Hypothalamus (tissue), 51 donors: ENCODE measurements at places on chromosomes 2 and 18.

DNA sequence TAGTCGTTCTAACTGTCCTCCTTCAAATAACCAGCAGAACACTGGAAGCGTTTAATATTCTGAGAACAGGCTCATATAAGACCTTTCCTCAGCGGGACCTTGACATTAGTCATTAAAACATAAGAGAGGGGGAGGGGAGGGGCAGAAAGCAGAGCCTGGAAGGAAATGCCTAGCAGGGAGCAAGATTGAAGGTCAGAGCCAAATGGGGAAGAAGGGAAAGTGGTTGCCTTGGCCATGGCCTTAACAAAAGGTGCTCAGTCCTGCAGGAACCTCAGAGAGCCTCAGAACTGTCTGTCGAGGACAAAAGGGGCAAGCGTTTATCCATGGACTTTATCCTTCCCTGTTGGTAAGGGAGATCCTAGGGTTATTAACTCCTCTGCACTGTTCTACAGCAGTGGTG is 856 bp upstream of the PLA2R1 start:
- DNase-seq = no peak

DNA sequence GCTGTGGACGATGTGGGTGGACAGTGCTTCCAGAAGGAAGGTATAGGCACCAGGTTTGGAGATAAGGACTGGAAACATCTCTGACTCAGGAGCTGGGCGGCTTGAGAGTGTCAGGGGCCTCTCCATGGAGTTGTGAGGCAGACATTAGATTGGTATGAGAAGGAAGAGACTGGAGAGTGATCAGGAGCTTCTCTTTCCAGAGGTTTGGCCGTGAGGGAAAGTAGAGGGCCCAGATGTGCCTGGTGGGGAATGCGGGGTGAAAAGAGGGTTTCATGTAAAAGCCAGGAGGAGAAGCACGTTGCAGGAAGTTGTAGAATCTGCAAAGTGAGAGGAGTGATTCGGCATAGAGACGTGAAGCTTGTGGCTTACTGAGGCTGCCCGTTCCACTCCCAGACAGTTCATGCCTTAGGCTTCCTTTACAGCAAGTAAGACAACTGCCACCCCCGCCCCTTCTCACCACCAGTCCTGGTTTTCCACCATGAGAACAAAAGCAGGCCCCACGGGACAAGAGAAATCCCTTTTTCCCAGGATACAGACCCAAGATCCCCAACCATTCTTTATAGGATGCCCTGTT is 166.3 kb upstream of the HDAC4 start:
- DNase-seq = no peak

DNA sequence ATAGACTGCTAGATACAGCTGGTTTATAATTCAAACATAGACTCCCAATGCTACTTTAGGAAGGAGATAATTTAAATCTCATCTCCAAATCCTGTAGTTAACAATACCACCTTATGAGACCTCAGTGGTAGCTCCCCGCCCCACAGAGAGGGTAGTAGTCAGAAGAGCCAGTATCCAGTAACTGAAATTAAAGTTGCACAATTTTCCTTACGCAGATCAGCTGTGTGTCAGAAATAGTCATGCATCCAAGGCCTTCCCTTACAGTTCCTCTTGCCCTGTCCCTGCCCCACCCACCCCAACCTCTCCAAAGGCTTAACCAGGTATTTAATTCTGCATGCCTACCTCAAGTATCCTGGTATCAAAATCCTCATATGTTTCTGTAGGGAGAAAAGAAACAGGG is 15.5 kb downstream of the MRPS5 start:
- DNase-seq = no peak

DNA sequence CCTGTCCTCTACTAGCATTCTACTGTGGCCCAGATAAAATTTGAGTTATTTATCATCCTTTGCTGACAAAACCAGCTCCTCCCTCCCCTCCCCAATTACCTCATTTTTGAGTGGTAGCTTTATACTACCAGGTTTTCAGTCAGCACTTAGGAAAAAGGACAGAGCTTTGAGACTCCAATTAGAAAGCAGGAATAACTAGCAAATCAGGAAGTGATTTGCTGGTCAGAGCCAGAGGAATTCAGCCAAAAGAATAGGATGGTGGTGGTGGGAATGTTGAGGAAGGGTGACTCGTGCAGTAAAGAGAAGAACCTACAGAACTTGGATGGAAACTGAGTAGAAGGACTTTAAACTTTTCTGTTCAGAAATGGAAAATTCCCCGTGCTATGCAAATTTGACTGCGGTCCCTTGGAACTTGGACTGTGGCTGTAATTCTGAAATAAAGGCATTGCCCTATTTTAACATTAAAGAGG is 3.7 kb downstream of the MYL12B start:
- no peak for DNase-seq

GRCh38 chr2:191441496-191442214 is 196.5 kb downstream of the MYO1B start:
- no peak for DNase-seq

- DNase-seq = no peak
These were observed 581.1 kb upstream of the LRATD1 start for GRCh38 chr2:14051401-14051800.

DNA sequence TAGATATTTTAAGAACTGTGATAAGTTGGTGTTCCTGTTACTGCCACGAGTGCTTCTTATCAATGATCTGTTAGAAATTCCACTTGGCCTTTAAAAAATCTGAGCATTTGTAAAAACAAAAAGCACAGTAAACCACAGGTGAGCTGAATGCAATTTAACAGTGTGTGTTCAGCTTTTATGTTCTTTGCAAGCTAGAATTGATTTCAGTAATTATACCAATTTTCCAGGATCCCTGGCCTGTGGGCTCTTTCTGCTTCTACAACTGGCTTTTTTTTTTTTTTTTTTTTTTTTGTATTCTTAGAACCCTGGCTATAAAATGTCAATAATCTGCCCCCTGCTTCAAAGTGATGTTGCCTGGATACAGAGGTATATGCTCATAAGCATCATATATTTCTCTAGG is 548.5 kb upstream of the SLC8A1 start:
- no peak for DNase-seq

GRCh38 chr2:26978061-26978596 is 7.7 kb downstream of the MAPRE3 start:
- DNase-seq = no peak

DNA sequence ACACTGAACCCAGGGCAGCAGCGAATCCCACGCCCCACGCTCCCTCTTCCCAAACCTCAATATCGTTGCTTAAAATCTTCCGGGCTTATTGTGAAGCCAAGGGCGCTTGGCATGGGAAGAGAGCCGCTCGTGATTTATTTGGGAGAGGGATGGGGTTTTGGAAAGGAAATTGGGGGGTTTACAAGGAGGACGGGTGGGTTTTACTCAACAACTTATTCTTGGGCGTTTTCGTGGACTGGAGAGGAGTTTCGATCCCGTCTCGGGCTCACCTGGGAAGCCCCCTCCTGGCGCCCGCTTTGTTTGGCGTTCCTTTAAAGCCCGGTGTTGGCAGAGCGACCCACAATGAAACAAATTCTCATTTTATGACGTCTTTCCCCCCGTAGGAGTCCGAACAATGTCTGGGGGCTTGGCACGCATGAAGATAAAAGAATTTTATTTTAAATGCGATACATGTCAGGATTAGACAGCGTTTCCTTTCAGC is 135.3 kb downstream of the INSIG2 start:
- no peak for DNase-seq

DNA sequence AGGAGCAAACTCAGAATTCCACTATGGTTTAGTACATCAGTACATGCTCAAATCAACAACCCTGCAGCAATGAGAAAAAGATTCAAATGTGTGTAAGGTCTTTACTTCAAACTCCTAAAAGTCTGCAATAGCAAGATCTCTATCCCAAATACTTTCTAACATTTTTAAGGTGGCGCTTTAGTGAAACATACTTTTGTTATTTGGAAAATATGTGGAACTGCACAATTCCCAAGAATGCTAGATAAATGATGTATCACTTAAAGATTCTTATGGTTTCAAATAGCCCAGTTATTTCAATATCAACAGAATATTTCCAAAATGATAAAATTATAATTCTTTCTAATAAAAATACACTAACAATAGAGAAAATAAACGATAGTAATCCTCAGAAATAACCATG is 227.6 kb upstream of the SMAD7 start:
- DNase-seq = no peak

- no peak for DNase-seq
These were observed 193.8 kb downstream of the NRP2 start for GRCh38 chr2:205876127-205876526.

DNA sequence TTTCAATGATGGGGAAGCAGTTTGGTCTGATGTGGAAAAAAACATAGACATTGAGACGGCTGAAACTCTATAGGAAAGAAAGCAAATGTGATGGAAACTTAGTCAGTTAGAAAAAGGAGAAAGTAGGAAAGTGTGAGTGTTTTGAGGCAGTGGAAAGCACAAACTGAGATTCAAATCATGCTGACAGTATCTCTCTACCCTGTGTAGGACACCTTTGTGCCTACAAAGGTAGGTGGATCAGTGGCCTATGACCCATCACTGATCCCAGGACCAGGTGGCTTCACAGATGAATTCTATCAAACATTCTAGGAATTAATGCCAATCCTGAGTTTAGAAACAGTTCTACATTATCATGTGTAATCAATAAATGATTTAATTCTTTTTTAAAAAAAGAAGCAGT is 57.1 kb downstream of the CD226 start:
- DNase-seq = no peak

DNA sequence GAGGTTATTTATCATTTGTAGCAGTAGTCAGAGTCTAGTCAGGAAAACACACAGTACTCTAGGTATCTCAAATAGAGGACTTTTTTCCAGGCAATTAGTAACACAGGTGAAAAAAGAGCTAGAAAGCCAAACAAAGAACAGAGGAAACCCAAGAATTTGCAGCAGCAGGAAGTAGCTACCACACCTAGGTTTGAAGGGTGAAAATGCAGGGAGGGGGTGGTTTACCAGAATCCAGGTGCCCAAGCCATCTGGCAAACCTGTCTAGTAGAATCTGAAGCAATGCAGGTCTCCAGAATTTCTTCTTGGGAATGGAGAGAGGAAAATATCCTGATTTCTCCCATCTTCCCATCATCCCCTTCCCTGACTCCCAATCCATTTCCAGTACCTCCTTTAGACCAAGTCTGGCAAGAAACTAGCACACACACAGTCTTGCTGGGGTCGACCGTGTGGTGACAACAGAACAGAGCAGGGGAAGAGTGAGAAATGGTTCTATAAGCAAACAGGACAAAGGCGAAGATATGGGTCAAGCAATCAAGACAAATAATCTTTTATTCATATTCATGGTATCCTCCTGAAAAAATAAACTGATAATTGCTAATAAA is 231.9 kb upstream of the MMADHC start:
- DNase-seq = no peak

GRCh38 chr2:37670378-37671008 is 949 bp downstream of the CDC42EP3 start:
- DNase-seq = no peak

DNA sequence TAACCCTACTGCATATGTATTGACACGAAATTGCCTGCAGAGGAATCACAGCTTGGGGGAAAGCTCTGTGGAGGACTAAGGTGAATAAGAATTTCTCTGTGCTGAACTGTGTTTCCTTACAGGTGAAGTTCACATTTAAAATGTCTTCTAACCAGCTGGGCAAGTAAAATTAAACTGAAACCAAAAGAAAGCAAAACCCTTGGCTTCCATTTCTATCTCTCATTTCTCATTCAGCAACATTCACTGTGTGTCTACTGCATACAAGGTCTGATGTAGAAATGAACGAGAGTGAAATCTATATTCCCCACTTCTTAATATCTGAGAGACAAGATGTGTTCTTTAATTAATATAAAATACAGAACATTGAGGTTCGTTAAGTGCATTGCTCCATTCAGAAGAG is 397.3 kb downstream of the SOX11 start:
- no peak for DNase-seq

DNA sequence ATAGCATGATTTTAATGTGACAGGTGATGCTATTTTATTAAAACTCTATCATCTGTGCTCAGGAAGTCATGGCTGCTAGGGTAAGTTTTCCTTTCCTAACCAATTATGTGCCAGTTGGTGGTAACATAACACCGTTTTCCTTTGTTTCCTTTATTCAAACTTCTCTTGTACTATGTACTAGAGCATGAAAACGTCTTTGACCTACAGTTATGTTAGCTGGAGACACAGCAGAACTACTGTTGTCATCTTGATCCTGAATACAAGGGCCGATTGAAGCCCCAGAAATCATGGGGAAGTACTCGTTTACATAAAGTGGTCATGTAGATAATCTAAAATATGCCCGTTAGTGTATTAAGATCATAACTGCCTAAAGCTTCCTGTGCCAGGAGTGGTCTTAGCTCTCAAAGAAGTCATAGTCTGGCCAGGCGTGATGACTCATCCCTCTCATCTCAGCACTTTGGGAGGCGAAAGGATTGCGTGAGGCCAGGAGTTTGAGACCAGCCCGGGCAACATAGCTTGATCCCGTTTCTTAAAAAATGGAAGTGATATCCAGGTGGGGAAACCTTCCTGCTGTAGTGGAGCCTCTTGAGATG is 20.5 kb downstream of the NEDD4L start:
- DNase-seq = no peak

DNA sequence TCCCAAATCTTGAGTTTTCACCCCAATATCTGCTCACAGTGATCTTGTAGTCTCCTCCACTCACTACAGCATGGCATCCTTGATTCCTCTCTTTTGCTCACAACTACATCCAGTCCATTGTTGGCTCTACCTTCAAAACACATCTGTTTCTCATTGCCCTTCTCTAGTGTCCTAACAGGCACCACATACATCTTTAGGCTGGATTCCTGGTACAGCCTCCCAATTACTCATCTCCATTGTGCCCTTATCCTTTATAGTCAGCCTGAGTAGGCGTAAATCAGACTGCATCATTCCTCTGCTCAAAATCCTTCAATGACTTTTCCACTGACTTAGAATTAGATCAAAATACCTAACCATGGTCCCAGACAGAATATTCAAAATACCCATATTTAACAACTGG is 10.7 kb upstream of the TAF1B start:
- no peak for DNase-seq

- no peak for DNase-seq
These were observed 237.9 kb downstream of the FHOD3 start for GRCh38 chr18:36535202-36535935.

GRCh38 chr2:232365621-232366321 is 12.8 kb upstream of the ALPP start:
- no peak for DNase-seq

DNA sequence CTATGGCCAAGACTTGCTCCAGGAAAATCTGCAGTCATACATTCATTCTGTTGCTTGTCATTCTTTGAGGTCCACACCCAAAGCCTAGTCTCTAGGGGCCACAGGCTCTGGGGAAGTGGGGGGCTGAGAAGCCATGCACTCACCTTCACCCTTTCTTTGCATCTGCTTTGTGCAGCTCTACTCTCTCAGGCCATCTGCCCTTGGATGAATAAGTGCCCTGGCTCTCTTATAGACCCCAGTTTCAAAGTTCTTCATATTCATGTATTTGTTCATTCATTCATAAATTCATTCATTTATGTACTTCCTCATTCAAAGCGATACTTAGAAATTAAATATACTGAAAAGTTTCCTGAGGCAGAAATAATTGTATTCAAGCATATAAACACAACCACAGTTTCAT is 130.3 kb upstream of the FAM98A start:
- DNase-seq = no peak

DNA sequence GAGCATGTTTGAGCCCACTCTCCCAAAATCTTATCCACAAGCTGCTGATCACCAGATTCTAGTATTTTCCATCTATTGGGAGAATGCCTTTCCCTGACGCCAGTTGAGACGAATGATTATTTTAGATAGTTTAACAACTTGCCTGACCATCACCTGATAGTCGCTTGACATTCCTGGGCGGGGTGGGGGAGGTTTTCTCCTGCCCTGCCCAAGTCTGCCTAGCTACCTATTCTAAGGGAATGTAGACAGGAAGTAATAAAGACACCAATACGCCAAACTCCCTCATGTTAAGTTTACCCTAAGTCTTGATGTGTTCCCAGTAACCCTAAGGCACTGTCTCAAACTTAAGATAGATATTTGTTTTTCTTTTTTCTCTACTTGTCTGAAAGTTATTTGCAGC is 4.6 kb upstream of the ACAA2 start:
- DNase-seq = no peak
